ENCODE measurements at places on chromosomes 1 and 21.

DNA sequence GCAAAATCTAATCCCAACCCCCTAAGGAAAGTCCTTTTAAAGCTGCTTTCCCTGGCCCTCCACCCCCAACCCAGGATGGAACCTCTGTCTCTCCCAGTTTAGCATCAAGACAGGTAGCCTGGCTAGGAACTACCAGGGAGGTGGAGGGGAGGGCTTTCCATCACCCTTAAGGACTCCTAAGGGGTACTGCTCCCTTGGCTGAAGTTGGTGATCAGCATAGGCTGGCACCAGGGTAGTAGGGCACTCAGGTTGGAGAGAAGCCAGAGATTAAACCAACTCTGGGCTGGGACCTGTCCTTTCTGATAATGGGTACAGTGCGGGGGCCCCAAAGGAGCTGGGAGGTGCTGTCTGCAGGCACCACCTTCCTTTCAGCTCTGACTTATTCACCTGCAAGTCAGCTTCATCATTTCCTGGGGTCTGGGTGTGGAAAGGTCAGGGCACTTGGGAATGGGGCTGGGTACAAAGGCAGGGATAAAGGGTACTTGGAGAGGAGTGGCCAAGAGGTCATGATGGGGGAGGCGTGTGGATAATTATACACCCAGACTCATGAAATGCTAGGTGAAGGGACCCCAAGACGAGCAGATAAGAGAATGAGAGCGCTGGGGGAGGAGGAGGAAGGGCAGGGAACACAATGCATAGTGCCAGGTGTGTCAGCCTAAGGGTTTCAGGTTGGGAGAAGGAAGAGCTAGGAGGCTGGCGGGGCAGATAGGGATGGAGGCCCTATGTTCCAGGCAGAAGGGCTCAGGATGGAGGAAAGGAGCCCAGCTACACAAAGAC lies 1.2 kb downstream of the ARHGEF2 start:
- no peak for DNase-seq

DNA sequence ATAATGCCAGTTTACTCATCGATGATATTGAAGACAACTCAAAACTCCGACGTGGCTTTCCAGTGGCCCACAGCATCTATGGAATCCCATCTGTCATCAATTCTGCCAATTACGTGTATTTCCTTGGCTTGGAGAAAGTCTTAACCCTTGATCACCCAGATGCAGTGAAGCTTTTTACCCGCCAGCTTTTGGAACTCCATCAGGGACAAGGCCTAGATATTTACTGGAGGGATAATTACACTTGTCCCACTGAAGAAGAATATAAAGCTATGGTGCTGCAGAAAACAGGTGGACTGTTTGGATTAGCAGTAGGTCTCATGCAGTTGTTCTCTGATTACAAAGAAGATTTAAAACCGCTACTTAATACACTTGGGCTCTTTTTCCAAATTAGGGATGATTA lies 13.7 kb downstream of the GGPS1 start:
- DNase-seq, result no peak

DNA sequence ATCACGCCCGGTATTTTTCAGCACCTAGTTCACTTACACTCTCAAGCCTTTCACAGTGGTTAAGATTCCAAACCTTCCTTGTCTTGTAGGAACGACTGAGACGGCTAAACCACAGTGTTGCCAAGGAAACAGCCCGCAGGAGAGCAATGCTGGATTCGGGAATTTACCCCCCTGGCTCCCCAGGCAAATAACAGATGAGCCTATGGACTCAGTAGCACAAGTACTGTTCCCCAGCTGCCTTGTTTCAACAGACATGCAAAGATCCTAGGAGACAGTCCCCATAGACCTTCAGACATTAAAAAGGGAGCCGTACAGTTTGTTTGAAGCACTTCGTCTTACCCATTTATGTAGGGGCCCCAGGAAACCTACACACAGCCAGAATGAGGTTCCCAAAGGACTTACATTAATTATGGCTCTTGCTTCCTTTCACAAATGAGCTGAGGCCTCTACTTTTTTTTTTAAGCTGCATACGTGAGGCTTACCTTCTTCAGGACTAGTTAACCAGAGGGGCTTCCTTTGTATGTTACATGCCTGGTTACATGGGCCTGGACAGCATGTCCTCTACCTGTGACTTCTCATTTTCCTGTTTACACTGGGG lies 2.7 kb downstream of the SNAPIN start:
- DNase-seq, result no peak

GRCh38 chr1:85830837-85831236 lies 122.6 kb upstream of the ZNHIT6 start:
- DNase-seq, result no peak

- no peak for DNase-seq
Observed at GRCh38 chr1:111563619-111564018, 56.0 kb upstream of the RAP1A start.

- DNase-seq, result no peak
Observed at GRCh38 chr1:206001476-206001888, 1.7 kb downstream of the RAB7B start.

DNA sequence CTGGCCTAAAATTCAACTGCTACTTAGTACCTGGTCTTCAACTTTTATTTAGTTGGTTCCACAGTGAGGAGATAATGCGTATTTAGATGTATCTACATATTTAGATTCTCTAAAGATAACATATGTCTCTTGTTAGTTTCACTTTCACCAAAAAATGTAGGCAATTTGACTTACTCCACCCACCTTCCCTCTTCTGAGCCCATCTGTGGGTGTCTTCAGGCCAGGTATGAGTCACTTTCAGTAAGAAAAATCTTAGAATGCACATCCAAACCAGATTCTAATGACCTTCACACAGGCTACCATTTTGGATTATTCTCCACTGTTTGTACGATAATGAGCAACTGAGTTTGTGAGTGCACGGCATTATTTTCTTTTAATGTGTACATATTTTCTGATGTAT lies 501.7 kb downstream of the NEGR1 start:
- DNase-seq, result no peak

DNA sequence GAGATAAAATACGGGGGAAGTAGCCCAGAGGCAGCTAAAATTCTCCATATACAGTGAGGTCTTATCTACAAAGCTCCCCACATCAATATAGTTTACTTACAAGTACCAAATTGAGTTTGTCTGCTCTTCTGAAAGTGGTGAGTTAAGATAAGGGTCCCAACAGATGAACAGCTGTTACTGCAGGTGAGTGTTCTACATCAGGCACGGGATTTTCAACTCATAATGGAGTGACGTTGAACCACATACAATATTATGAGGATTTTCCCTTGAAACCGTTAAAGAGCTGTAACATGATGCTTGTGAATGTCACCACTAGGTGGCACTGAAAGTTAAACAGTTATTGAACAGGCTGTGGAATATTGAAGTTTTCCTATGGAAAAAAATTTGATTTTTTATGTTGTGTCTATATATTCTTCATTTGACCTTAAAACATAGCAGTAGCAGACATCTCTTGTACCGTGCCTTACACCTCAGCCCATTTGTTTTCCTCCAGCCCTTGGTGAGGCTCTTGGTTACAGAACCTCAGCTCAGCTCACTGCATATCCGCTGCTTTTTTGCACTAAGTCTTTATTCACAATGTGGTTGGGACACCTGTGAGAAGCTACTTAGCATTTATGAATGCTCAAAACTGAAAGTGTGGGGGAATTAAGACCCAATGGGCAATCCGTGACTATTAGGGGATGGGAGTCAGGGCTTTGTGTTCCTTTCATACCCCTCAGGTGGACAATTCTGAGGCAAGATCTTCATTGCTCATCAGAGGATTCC lies 23.2 kb downstream of the CD1D start:
- no peak for DNase-seq

All from stimulated activated CD8-positive, alpha-beta memory T cell treated with anti-CD3 and anti-CD28 coated beads, Interleukin-4, amount 100 ng/mL, for 1 hour (primary cell).